ENCODE measurements at places on chromosomes 11 and 22.

DNA sequence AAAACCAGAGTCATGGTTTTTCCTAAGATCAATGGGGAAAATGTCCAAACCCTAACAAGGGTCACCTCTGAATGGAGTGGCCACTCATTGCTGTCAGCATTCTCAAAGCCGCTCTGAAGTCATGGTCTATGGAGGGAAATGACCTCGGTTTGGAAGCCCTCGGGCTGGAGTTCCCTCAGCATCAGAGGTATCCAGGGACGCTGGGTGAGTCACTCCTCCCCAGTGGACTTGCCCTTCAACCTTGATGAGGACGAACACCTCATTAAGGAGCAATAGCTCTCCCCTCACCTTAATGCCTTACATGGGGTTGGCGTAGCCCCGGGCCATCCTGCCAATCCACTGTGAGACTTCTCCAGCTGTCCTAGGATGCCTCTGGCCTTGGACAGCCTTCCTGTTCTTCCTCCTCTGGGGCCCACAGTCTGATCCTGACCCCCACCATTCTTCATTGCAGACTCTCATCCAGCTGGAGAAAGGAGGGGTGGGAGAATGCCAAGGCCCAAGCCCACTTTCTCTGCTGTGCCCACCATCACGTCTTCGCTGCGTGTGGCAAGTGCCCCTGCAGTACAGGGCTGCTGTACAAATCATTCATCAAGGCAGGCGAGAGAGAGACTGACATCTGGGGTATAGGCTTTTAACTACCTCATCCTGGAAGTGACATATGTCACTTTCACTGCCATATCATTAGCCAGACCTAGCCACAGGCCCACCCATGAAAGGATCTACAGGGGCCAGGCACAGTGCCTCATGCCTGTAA is 25.4 kb upstream of the MYH9 start:
- no peak for DNase-seq

GRCh38 chr11:8604078-8604723 is 10.2 kb upstream of the STK33 start:
- peak; percentile 54 for DNase-seq

DNA sequence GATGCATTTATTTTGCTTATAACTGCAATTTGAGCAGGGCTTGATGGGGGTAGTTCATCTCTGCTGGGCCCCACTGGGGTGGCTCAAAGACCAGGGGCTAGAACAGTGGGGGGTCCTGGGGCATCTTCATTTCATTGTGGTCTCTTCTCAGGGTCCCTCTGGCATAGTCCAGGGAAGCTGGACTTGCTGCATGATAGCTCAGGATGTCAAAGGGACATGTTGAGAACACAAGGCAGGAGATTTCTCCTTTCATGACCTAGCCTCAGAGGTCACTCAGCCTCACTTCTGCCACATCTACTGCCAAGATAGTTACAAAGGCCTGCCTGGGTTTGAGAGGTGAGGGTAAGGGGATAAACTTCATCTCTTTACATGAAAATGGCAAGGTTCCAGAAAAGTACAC is 89.5 kb downstream of the CWC15 start:
- no peak for DNase-seq

GRCh38 chr11:26846227-26846626 is 124.4 kb upstream of the SLC5A12 start:
- DNase-seq: no peak

DNA sequence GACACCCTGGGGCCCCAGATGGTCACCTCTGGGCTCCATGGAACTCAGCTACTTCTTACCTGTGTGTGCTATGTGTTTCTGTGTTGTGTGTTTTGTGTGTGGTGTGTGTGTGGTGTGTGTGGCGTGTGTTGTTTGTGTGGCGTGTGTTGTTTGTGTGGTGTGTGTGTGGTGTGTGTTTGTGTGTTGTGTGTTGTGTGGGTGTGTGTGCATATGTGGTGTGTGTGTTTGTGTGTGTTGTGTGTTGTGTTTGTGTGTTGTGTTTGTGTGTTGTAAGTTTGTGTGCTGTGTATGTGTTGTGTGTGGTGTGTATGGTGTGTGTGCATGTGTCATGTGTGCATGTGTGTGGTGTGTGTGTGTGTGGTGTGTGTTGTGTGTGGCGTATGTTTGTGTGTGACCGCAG is 3.8 kb upstream of the WNT7B start:
- DNase-seq: no peak

DNA sequence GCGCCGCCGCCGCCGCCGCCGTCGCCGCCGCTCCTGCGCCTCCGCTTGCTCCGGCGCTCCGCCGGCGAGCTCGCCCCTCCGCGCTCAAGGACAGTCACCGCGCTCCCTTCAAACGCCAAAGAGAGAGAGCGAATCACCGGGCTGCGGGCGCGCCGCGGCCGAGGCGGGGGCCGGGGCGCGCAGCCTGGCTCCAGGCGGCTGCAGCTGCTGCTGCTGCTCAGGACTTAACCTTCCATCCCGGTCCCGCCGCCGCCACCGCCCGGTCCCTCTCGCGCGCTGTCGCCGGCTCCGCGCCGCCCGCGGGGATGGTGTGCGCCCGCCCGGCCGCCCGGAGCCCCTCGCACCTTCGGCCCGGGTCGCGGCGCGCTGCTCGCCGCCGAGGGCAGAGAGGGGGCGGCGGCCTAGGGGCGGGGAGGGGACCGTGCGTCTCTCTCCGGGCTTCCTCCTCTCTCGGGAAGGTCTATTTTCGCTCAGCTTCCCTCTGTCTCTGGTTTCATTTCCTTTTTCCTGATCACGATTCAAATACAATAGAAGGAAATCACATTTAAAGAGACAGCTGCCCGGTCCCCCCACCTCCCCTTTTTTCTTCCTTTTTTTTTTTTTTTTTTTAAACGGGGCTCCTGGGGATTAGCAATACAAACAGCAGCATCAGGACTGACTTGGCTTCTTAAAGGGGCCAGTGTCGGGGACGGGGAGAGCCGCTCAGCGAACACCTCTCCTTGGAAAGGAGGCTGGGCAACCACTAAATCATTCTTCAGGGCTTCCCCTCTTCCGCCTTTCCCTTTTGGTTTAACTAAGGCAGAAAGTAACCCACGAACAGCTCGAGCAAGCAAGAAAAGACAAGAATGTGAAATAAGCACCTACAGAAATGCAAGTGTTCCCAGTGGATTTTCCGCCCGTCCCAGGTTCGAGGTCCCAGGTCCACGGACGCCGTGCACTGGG is 22.1 kb downstream of the LMO2 start:
- no peak for DNase-seq
